PC-3 (cell line): ENCODE measurements at places on chromosomes 3 and 15. TPM values are rescaled to one million over a fixed set of nuclear protein-coding genes. Genes with fewer than 3 reads are reported as not detected.

- no peak overlapping the region for H3K27ac ChIP-seq
- H3K4me3 ChIP-seq, result no peak overlapping the region
- peaks cover 19% of the 10 kb centered on the region for H3K4me1 ChIP-seq
- H3K36me3 ChIP-seq, result no peaks in the 10 kb centered on the region
- DNase-seq, result no peak
- H3K27me3 ChIP-seq, result no peaks in the 10 kb centered on the region
Observed at GRCh38 chr3:122890720-122891220, 95.9 kb downstream of the SLC49A4 start.

- no peak overlapping the region for H3K4me3 ChIP-seq
- DNase-seq, result no peak
- no peaks in the 10 kb centered on the region for H3K36me3 ChIP-seq
Observed at GRCh38 chr3:169297214-169297613, 366.3 kb downstream of the MECOM start.

The SERINC4 gene
- total RNA-seq, result not detected in 2 replicates

DNA sequence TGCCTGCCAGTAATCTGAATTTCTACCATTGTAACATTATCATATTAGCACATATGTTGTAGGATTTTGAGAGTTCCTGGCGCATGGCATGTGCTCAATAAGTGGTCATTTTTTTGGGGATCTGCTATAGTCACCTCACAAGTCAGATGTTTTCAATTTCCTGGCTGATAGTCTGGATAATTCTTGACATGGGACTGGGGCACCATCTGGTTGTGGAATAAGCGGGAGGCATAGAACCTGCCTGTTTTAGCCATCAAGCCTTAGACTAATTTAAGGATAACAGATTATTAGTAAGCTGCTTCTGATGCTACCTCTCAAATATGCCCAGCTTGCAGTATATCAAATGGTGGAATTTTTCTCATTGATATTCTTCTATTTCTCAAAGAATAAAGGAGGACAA is 39.1 kb downstream of the GASK1A start:
- H3K4me1 ChIP-seq, result 0 out of 2 replicates have a peak, but pooled peaks cover 3% of the 10 kb centered on the region
- H3K36me3 ChIP-seq, result no peaks in the 10 kb centered on the region
- no peaks in the 10 kb centered on the region for H3K27me3 ChIP-seq
- H3K4me3 ChIP-seq, result no peak overlapping the region
- H3K27ac ChIP-seq, result no peak overlapping the region

The SLC22A14 gene
- 0.07 TPM in 1 of 2 replicates, not detected in the other for total RNA-seq

GRCh38 chr15:51374131-51374530 is 32.7 kb downstream of the GLDN start:
- DNase-seq, result no peak
- no peak overlapping the region for H3K4me3 ChIP-seq
- H3K36me3 ChIP-seq, result no peaks in the 10 kb centered on the region
- no peak overlapping the region for H3K27ac ChIP-seq

The STRIT1 gene
- total RNA-seq, result not detected in 2 replicates

DNA sequence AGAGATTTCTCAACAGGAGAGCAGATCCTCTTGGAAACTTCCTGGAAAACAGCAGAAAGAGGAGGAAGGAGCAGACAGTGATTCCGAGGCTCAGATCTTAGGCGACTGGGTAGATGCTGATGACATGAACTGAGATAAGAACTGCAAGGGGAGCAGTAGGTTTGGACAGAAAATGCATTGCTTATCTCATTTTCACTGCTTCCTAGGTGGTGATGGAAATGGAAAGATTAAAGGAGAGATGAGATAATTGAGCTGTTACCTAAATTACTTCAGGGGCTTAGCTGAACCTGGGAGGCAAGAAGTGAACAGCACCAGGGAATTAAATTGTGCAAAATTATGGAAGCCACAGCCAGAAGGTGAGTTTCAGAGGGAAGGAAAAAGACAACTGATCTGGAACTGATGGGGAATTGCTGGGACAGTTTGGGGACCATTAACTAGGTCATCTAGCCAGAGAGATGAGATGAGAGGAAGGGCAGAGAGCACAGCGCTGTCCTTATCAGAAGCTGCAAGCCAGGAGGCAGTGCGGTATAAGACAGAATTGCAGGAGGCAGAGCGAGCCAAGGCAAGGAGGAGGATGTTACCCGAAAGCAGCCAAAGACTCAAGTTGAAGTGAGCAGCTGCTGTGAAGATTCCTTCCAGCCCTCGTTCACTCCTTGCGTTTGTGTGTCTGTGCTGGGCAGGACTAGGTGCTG is 140.4 kb downstream of the SRGAP3 start:
- DNase-seq, result no peak
- H3K4me3 ChIP-seq, result no peak overlapping the region
- no peak overlapping the region for H3K27ac ChIP-seq
- H3K36me3 ChIP-seq, result no peaks in the 10 kb centered on the region

GRCh38 chr3:47976135-47976732 is 40.0 kb downstream of the MAP4 start:
- no peaks in the 10 kb centered on the region for H3K4me1 ChIP-seq
- H3K27ac ChIP-seq, result no peak overlapping the region
- no peak overlapping the region for H3K4me3 ChIP-seq
- peaks cover 8% of the 10 kb centered on the region; the same call in 1 of the 2 replicates for H3K36me3 ChIP-seq
- H3K27me3 ChIP-seq, result no peaks in the 10 kb centered on the region

DNA sequence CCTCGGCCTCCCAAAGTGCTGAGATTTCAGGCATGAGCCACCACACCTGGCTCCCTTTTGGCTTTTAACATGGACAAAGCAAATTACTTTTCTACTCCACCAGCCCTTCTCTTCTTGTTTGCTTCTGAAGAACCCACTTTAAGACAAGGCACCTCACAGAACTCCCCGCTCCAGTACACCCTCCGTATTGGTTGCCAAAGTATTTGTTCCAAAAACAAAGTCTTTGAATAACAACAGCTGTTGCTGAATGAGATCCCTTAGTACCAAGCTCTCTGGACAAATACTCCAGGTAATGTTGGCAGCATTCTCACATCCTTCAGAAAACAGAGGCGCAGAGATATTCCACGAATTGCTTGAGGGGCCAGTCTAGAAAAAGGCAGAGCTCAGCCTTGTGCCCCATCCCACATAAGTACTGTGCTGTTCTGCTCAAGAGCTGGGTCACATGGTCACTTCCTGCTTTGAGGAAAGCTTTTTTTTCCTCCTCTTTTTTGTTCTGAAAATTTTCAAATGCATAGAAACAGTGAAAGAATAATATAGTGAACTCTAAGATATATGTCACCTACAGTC is 7.3 kb upstream of the CHCHD6 start:
- H3K36me3 ChIP-seq, result no peaks in the 10 kb centered on the region
- H3K27ac ChIP-seq, result no peak overlapping the region
- no peak for DNase-seq
- H3K4me3 ChIP-seq, result no peak overlapping the region
- no peaks in the 10 kb centered on the region for H3K4me1 ChIP-seq
- H3K27me3 ChIP-seq, result peaks cover 16% of the 10 kb centered on the region

DNA sequence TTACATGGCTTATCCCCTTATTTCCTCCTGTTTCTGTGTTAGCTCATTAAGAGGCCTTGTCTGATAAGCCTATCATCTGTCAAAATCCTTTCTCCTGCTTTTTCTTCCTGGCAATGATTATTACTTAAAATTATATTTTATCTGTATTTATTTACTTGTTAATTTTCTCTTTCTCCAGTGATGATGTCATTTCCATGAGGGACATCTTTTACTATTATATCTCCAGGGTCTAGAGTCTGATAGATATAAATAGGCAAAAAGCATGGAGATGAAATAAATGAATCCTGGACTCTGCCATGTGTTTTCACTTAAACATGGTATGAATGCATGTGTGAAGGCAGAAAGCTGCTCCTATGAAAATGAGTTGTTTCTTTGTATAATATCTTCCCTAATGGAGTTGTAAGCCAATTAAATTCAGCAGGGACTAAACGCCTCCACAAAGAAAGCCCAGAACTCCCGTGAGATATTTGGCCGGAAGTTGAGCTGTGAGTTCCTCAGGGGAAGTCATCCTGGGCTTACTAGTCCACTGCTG is 375.2 kb downstream of the TUSC7 start:
- no peaks in the 10 kb centered on the region for H3K27me3 ChIP-seq
- H3K4me1 ChIP-seq, result no peaks in the 10 kb centered on the region
- no peaks in the 10 kb centered on the region for H3K36me3 ChIP-seq
- no peak overlapping the region for H3K4me3 ChIP-seq
- no peak overlapping the region for H3K27ac ChIP-seq

The SPINK8 gene
- not detected in 2 replicates for total RNA-seq

- no peak for DNase-seq
- H3K27ac ChIP-seq, result no peak overlapping the region
- peaks cover 2% of the 10 kb centered on the region for H3K36me3 ChIP-seq
- H3K27me3 ChIP-seq, result no peaks in the 10 kb centered on the region
Observed at GRCh38 chr15:90763366-90764099, 46.4 kb downstream of the BLM start.

The FANCD2OS gene
- not detected in 2 replicates for total RNA-seq

The SECISBP2L gene
- total RNA-seq, result 13.6 and 18.6 TPM in 2 replicates

- H3K4me1 ChIP-seq, result no peaks in the 10 kb centered on the region
- no peaks in the 10 kb centered on the region for H3K36me3 ChIP-seq
- no peak overlapping the region for H3K4me3 ChIP-seq
- no peak for DNase-seq
- H3K27me3 ChIP-seq, result peaks cover 13% of the 10 kb centered on the region; the same call in 1 of the 2 replicates
Observed at GRCh38 chr3:147812186-147812911, 403.2 kb downstream of the ZIC1 start.

The AADAC gene
- 0.18 TPM in 1 of 2 replicates, not detected in the other for total RNA-seq

DNA sequence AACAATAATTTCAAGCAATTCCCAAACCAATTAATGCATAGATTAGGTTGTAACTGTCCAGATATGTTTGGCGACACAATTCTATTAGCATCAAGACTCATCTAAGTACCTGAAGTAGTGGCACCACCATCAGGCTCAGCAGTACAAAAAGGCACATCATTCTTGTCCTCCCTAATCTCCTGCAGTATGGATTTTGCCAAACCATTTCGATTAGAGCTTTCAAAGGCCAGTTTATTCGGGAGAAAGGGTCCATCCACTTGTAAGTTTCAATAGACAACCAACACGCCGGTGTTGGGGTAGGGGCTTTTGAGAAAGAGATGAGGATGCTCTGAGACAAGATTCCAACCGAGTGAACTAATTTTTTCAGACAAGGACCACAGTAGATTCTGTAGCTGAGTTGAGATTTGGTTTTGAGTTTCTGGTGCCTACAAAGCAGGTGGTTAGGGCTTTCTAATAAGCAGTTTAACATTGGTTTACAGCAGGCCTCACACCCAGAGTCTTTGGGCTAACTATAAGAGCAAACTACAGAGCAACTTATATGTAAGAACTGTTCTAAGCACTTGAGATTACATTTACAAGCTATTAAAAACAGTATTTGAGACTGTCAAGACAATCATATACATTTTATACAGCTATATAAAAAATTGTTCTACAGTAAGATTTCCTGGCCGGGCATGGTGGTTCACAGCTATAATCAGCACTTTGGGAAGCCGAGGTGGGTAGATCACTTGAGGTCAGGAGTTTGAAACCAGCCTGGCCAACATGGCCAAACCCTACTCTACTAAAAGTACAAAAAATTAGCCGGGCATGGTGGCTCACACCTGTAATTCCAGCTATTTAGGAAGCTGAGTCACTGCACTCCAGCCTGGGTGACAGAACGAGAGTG is 4.5 kb downstream of the RPL22L1 start:
- H3K27ac ChIP-seq, result no peak overlapping the region
- DNase-seq, result peak; percentile 13

- no peaks in the 10 kb centered on the region for H3K27me3 ChIP-seq
- H3K4me3 ChIP-seq, result no peak overlapping the region
- no peak overlapping the region for H3K27ac ChIP-seq
- no peaks in the 10 kb centered on the region for H3K36me3 ChIP-seq
Observed at GRCh38 chr3:53215816-53216215, 40.0 kb downstream of the TKT start.

DNA sequence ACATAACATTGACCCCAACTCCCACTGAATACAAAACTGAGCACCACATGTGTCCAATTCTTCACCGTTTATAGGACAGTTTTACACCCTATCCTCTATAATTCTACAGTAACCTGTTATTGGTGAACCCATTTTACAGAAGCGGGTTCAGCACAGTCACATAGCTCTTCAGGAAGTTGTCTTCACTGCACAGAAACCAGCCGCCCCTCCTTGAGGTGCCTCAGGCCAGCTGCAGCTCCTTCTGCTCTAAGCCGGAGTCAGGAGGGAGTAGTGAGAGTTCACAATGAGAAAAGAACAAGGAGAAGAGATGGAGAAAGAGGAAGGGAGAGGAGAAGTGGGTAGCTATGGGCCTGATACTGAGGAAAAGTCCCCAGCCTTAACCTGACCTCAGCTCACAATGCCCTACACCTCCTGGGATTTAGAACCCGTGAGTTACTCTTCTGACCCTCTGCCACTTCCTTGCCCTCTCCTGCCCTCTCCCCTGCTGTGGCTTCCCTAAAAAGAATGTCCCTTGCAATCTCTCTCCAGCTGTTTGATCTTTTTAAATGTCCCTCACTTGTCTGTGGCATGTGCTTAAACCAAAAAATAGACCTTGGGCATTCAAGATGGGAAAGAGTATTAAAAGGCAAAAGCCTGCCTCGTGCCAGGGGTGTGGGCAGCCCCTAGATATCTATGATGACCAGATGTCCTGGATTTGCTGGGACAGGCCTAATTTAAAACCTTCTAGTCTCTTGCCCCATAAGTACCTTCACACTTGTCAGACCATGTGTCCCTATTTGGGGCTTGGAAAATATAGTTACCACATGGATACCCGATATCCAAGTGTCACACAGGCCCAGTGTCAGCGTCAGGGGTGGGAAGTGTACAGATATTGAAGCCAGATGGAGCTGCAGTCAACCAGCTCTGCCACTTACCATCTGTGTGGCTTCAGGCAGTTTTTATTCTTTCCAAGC is 71.3 kb upstream of the HES1 start:
- DNase-seq, result no peak
- peaks cover 5% of the 10 kb centered on the region for H3K4me1 ChIP-seq
- no peaks in the 10 kb centered on the region for H3K36me3 ChIP-seq

DNA sequence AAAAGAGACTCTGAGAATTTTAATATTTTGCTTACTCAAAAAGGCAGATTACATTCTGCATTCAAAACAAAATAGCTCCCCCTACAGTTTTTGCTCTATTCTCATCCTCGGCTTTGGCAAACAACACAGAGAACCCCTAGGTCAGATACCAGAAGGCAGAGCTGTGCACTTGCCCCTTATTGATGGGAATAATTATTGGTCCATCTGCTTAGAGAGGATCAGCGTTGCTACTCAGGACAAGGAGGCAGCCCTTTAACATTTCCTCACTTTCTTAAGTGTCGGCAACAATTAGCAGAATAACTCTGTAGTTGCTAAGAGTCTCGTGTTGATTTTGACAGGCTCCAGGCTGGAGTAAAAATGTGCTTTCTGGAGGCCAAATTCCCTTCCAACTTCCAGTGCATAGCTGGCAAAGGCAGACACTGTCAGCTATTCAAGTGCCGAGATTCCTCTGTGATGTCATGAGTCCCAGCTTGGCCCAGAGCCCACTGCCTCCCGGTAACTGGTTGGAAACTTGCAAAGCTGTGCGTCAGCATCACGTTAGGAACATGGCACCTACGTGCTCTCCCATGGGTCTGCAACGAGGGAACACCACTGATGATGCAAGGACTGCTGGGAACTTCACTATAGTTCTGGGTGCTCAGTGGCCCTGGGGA is 482.7 kb upstream of the ADAMTS9 start:
- no peak overlapping the region for H3K27ac ChIP-seq
- H3K4me1 ChIP-seq, result no peaks in the 10 kb centered on the region
- no peak overlapping the region for H3K4me3 ChIP-seq
- no peaks in the 10 kb centered on the region for H3K36me3 ChIP-seq
- no peak for DNase-seq

GRCh38 chr15:36777926-36778325 is 198.5 kb downstream of the CDIN1 start:
- DNase-seq, result no peak
- no peak overlapping the region for H3K27ac ChIP-seq
- H3K4me3 ChIP-seq, result no peak overlapping the region
- H3K36me3 ChIP-seq, result no peaks in the 10 kb centered on the region
- no peaks in the 10 kb centered on the region; the same call in 1 of the 2 replicates for H3K4me1 ChIP-seq
